ENCODE measurements at places on chromosomes 13 and 19.
A peak's percentile ranks its signal among the peaks of the same experiment; 100 is the strongest.

- DNase-seq, result no peak
Measured at GRCh38 chr19:19610376-19611202, 7.9 kb downstream of the PBX4 start.

GRCh38 chr13:30607908-30608307 is 9.8 kb upstream of the USPL1 start:
- DNase-seq, result peak; percentile 61

GRCh38 chr13:23626700-23627099 is 56.5 kb downstream of the TNFRSF19 start:
- DNase-seq, result no peak

DNA sequence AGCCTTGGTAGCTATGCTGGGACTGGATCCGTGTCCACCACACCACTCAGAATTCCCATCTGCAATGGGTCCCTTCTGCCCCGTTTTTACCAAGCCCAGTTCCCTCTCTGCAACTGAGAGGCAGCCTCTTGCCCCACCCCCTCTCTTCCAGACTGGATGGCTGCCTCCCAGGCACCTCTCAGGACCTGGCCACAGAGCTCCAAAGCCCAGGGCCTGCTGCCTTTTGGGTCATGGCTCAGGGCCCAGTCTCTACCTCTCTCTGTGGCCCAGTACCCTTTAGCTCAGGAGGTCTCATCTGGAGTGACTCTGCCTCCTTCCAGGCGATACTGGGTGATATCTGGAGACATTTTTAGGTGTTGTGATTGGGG is 10.3 kb upstream of the ZBTB7A start:
- DNase-seq, result no peak

DNA sequence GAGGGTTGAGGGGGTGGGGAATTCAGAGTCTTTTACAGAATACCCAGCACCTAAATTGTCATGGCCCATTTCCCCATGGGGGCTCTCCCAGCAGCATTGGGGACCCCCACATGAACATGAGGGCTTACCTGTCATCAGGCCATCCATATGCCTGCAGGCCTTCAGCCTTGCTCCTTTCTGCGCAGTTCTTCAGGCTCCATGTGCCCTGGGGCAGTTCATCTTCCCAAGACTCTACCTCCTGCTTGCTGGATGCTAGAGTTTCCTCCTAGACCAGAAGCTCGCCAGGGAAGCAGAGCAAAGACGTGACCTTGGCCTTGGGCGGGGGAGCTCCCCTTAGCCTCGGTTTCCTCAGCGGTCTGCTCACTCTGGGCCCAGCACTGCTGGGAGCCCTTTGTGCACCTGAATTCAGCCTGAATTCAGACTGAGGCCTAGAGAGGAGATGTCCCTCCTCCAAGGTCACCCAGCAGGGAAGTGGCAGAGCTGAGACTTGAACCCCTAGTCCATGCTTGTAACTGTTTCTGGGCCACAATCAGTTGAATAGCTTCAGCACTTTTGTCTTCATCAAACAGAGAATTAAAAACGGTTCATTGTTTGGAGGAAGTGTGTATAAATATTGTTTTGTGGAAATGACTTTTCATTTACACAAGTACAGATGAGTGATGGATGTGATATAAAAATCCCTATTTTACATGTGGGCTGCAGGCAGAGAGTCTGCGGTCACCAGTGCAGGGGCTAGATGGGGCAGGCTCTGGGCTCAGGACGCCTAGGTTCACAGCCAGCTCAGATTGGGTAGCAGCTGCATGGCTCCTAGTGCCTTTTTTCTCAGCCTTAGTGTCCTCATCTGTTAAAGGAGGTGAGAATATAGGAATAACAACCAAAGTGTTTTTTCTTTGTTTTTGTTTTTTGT is 9.5 kb downstream of the PPP5C start:
- DNase-seq, result no peak

DNA sequence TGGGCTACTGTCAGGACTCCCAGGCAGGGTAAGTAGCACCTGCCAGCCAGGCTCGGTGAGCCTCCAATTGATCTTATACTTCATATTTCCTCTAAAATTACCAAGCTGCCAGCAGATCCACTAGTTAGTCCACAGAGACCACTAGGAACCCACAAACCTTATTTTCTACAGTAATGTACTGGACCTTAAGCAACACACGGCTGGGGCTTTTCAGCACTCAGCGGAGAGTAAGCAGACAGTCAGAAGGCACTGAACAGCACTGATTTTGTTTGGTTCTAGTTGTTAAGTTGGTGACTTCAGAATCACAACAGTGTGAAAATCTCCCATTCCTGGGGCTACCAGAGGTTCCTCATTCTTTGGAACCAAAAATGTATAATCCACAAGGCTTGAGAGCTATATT is 56.1 kb downstream of the MRPL57 start:
- no peak for DNase-seq

- DNase-seq, result no peak
Measured at GRCh38 chr19:27709496-27709895, 1503.5 kb downstream of the UQCRFS1 start.

- no peak for DNase-seq
Measured at GRCh38 chr19:35844482-35845214, 7.7 kb downstream of the NPHS1 start.

GRCh38 chr13:108227651-108228272 is 9.6 kb downstream of the ABHD13 start:
- DNase-seq, result no peak

- DNase-seq, result peak; percentile 5
Measured at GRCh38 chr13:94595001-94595949, 677 bp downstream of the TGDS start.

Data from naive thymus-derived CD8-positive, alpha-beta T cell (primary cell).